Fibroblast of villous mesenchyme (primary cell): ENCODE measurements at places on chromosomes 11 and 22. TPM values are rescaled to one million over a fixed set of nuclear protein-coding genes. Genes with fewer than 3 reads are reported as not detected.

Gene RAB39A
- under 0.01 TPM in 1 of 2 replicates, not detected in the other for total RNA-seq

Gene CCDC15
- total RNA-seq: 2.6 and 3.5 TPM in 2 replicates

Gene RFPL1
- not detected in 2 replicates for total RNA-seq

Gene TUBA8
- under 0.01 and 0.32 TPM in 2 replicates for total RNA-seq

Gene MS4A15
- not detected in 2 replicates for total RNA-seq

Gene OR8K3
- not detected in 2 replicates for total RNA-seq

Gene TYR
- total RNA-seq: not detected in 2 replicates

Gene APOA1
- total RNA-seq: not detected in 2 replicates

Gene KCNK7
- under 0.01 TPM in 1 of 2 replicates, not detected in the other for total RNA-seq

Gene HDHD5
- 24.2 and 28.7 TPM in 2 replicates for total RNA-seq

Gene MUC6
- not detected in 2 replicates for total RNA-seq

Gene PHETA2
- 19.0 and 21.2 TPM in 2 replicates for total RNA-seq

Gene KCTD14
- 0.97 and 4.3 TPM in 2 replicates for total RNA-seq

Gene BSCL2
- total RNA-seq: 53.5 and 59.3 TPM in 2 replicates

Gene TSPAN18
- total RNA-seq: under 0.01 and 0.64 TPM in 2 replicates

Gene EHD1
- 80.2 and 93.7 TPM in 2 replicates for total RNA-seq

Gene MYEOV
- 0.86 and 3.2 TPM in 2 replicates for total RNA-seq

Gene FGF19
- not detected in 2 replicates for total RNA-seq

Gene OR52E8
- not detected in 2 replicates for total RNA-seq

Gene MMP27
- 0.97 TPM in 1 of 2 replicates, not detected in the other for total RNA-seq

Gene BBOX1
- total RNA-seq: not detected in 2 replicates

Gene FJX1
- total RNA-seq: 89.8 and 205 TPM in 2 replicates

Gene MAPK1
- 38.7 and 51.8 TPM in 2 replicates for total RNA-seq

Gene IRAG1
- 66.0 and 89.4 TPM in 2 replicates for total RNA-seq

Gene HNRNPUL2
- total RNA-seq: 15.5 and 17.3 TPM in 2 replicates

Gene RTN4R
- 0.97 and 1.3 TPM in 2 replicates for total RNA-seq

Gene XBP1
- total RNA-seq: 219 and 247 TPM in 2 replicates

Gene TYMP
- 16.0 and 21.6 TPM in 2 replicates for total RNA-seq

Gene SULT4A1
- not detected in 2 replicates for total RNA-seq

Gene ADM2
- total RNA-seq: 2.6 and 5.8 TPM in 2 replicates

Gene OVOL1
- total RNA-seq: not detected in 2 replicates

Gene C11orf65
- total RNA-seq: 0.64 and 0.86 TPM in 2 replicates

Gene C11orf97
- not detected in 2 replicates for total RNA-seq
